ENCODE measurements at places on chromosomes 5 and 9.

GRCh38 chr5:172074896-172075295 is 68.5 kb upstream of the FBXW11 start:
- DNase-seq = no peak

GRCh38 chr5:132492386-132493125 is 2.0 kb upstream of the IRF1 start:
- DNase-seq = no peak

DNA sequence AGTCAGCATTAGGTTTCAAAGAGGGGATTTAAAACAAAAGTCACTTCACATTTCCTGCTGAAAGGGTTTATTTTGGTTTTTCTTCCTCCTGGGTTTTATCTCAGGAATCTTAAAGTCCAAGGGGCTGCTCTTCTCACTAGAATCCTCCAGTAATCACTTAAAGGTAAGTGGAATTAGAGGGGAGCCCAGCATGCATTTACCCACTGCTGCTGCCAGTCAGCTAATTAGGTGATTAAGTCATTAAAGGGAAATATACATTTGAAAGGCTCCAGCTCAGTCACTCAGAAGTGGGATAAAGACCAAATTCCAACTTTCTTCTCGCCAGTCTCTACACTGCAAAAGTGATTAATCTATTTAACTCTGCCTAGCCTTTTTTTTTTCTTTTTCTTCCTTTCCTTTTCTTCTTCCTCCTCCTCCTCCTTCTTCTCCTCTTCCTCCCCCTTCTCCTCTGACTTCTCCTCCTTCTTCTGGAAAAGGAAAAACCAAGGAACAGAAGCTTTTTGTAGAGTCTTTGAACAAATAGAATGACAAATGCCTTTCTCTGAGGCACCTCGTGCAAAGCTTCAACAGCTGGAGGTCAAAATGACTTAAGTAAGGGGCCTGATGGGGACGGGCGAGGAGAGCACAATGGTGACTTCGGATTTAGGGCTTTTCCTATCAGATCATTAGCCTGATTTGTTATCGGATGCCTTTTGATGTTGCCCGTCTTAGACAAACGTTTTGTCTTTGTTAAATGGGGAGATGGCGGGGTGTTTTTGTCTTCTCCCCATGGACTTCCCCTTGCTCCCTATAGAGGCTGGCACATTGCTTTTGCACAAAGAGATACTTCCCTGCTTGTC is 617.6 kb downstream of the IRX1 start:
- DNase-seq = no peak

DNA sequence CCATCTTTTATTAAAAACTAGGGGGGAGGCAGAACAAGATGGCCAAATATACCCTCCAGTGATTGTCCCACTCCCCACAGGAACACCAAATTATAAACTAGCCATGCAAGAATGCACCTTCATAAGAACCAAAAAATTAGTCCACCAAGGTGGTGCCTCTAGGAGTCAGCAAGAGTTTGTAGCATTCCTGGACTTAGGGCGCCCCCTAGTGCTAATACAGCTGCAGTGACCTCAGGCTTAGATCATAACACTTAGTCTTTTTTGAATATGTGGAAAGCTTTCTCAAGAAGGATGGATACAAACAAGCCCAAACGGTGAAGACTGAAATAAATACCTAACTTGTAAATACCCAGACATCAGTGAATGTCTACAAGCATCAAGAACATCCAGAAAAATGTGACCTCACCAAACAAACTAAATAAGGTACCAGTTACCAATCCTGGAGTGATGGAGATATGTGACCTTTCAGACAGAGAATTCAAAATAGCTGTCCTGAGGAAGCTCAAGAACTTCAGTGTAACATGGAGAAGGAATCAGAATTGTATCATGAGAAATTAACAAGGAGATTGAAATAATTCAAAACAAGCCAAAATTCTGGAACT is 19.3 kb downstream of the PPIP5K2 start:
- peak; percentile 23 for DNase-seq

DNA sequence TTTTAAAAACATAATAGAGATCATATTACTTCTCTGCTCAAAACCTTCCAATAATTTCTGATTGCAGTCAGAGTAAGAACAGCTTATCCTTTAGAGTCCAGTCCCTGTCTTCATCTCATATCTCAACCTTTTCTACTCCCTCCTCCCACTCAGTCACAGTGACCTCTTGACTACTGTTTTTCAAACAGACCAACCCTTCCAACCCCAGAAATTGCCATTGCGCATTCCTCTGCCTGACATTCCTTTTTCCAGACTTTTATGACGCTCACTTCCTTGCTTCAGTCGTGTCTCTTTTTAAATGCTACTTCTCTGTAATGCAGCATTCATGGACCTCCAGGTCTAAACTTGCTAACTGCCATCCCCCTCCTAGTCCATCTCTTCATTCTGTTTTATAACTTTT is 800.5 kb downstream of the BRINP1 start:
- no peak for DNase-seq

DNA sequence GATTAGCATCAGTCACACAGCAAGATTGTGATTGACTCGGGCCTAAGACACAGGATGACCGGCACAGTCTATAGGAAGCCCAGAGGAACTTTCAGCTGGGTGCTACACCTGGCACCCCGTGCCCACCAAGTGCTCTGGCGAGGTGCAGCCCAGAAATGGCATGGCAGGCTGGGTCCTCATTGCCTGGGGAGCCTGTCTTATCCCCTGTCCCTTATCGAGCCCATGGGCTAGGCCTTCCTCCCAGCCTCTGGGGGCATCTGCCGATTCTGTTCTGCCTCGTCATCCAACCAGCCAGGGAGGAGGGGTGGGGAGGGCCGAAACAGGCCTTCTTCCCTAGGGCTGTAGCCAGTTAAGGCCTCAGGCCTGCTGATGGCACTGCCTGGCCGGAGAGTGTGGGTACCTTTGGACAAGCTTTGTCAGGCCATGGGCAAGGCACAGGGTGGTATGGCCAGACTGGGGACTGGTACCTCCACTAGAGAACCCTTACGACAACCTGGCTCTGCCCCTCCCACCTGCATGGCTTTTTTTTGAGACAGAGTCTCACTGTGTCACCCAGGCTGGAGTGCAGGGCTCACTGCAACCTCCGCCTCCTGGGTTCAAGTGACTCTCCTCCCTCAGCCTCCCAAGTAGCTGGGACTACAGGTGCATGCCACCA is 1.6 kb downstream of the GRK6 start:
- DNase-seq = no peak

DNA sequence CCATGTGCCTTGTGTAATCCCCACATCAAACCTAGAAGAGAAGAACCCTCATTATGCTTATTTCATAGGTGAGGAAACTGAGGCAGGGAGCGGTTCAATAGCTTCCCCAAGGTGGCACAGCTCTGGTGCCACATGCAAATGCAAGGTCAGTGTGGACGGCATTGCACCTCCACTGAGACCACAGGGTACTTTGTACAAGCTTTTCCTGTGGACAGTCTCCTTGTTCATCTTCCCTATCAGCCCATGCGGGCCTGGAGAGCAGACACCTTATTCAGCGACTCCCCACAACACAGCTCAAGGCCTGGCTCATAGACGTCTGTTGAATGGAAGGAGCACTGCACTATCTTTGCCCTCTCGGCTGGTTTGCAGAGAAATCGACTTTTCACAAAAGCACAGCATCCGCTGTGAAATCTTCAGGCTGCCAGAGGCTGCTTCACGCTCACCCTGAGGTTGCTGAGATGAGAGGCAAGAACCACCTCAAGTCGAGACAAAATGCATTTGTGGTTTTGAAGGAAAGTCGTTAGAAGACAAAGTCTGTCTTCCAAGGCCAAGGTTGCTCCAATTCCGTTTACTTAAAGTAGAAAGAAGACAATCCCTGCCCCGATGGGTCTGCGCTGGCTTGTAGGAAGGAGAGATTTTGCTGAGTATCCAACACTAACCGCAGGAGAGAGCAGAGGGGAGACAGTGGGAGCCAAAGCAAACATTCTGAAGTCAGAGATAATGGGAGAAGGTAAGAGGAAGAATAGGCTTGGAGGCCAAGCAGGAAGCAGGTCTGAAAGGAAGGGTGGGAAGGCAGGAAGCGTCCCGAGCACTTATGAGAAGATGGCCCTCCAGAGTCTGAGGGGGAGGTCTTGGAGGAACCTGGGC is 34.2 kb upstream of the STRBP start:
- DNase-seq = no peak

All from fibroblast of skin of left biceps (primary cell).